ENCODE measurements at places on chromosomes 5 and 9.

GRCh38 chr9:110199643-110200042, 8.3 kb downstream of the C9orf152 start:
- DNase-seq, result no peak

- DNase-seq, result no peak
These were observed 188.4 kb downstream of the GLIS3 start for GRCh38 chr9:4111233-4112008.

DNA sequence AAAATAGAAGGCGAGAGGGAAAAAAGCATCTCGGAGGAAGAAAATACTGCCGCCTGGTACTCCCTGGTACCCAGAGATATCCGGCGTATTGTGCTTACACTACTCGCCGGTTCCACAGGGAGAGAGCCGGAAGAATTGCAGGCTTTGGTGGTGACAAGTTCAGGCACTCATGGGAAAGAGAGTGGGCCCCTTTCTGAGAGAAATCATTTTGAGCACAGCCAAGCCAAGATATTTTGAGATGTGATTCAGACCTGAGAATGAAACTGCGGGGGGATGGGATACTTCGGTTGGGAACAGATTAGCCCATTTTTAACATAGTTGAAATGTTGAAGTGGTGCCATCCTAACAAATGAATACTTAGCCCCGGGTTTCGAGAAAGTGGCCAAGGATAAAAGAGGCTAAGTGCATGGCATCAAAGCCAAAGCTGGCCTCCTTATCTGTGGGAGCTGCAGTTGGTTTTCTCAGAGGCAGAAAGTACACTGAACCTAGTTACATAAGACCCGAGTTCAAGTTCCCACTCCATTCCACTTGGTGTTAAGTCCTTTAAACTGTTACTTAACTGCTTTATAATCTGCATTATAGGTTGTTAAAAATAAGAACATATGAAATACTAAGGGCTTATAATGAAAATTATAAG, 62.7 kb downstream of the SLC1A3 start:
- no peak for DNase-seq

DNA sequence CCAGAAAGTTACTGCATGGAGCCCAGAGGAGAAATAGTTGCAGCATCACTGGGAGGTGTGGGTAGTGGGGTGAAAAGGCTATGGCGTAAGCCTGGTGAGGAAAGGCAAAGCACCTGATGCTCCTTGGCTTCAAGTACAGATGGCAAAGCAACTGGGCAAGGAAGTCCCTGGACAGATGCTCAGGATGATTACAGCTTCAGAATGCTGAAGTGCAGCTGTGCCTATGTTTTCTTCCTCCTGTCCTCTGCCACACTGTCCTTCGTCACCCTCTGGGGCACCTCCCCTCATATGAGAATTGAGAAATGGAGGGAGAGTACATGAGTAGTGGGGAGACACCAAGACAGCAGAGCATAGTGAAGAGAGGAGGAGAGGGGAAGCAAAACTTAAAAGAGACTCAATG, 328.0 kb downstream of the PDE4D start:
- DNase-seq, result no peak

DNA sequence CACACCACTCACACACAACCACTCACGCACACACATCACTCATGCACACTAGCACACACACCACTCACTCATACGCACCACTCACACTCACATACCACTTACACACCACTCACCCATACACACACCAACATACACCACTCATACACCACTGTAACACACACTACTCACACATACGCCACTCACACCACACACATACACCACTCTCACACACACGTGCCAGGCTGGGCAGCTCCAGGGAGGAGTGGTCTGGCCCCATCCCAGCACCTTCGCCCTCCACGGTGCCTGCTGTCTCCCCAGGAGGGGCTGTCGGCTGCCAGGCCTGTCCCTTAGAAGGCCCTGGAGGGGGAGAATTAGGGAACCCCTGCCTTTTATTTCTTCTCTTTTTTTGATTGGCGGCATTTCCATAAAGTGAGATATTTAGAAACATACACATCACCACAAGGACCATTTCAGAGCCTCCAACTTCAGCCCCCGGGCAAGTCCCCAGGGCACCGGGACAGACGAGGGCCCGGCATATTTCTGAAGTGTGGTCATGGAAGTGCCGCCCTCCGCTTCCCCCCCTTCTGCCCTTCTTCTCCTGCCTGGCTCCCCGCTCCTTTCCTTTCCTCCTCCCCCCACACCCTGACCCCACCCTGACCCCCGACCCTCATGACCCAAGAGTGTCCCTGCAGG, 6.3 kb upstream of the ASB6 start:
- DNase-seq, result no peak
